ENCODE measurements at places on chromosomes 6 and 20. TPM values are rescaled to one million over a fixed set of nuclear protein-coding genes. Genes with fewer than 3 reads are reported as not detected.
A peak's percentile ranks its signal among the peaks of the same experiment; 100 is the strongest.

- H3K27ac ChIP-seq = no peak overlapping the region
- H3K4me1 ChIP-seq = peaks cover 7% of the 10 kb centered on the region
- H3K4me3 ChIP-seq = no peak overlapping the region
- H3K36me3 ChIP-seq = no peaks in the 10 kb centered on the region
- H3K27me3 ChIP-seq = no peaks in the 10 kb centered on the region
- DNase-seq = peak; percentile 52
Observed at GRCh38 chr6:117605169-117605826, 3.0 kb upstream of the GOPC start.

DNA sequence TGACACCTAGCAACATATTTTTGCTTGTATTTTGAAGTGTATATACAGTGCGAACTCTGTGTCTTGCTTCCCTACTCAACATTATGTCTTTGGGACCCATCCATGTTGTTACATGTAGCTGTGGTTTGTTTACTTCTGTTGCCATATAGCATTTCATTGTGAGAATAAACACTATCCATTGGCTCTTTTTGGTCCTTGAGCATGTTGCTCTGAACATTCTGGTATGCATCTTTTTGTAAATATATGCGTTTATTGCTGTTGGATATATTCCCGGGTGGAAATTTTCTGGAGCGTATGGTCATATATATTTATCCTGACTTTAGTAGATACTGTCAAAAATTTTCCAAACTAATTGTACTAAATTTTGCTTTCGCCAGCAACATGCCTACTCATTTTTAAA lies 222.5 kb upstream of the SPTLC3 start:
- H3K36me3 ChIP-seq = no peaks in the 10 kb centered on the region
- H3K27me3 ChIP-seq = no peaks in the 10 kb centered on the region
- no peak for DNase-seq
- H3K4me1 ChIP-seq = no peaks in the 10 kb centered on the region

GRCh38 chr6:18240230-18240629 lies 24.1 kb downstream of the DEK start:
- no peak overlapping the region for H3K4me3 ChIP-seq
- no peaks in the 10 kb centered on the region for H3K4me1 ChIP-seq
- no peak overlapping the region for H3K27ac ChIP-seq
- DNase-seq = no peak
- no peaks in the 10 kb centered on the region for H3K27me3 ChIP-seq
- no peaks in the 10 kb centered on the region for H3K36me3 ChIP-seq

DNA sequence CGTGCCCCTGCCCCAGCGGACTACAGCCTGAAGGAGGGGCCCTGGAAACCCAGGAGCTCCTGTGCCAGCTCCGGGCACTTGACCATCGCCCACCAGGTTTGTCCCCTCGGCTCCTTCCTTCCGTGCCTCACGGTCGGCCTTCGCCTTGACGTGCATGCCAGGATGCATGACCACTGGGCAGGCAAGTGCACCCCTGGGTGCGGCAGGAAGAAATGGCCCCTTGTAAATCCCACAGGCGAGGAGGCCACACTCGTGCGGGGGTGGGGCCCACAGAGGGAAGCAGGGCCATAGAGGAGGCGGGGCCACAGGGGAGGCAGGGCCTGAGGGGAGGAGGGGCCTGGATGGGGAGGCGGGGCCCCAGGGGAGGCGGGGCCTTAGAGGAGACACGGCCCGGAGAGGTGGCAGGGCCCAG lies 81.7 kb downstream of the YTHDF1 start:
- H3K27ac ChIP-seq = no peak overlapping the region
- H3K36me3 ChIP-seq = no peaks in the 10 kb centered on the region
- no peaks in the 10 kb centered on the region for H3K27me3 ChIP-seq
- no peak overlapping the region for H3K4me3 ChIP-seq

DNA sequence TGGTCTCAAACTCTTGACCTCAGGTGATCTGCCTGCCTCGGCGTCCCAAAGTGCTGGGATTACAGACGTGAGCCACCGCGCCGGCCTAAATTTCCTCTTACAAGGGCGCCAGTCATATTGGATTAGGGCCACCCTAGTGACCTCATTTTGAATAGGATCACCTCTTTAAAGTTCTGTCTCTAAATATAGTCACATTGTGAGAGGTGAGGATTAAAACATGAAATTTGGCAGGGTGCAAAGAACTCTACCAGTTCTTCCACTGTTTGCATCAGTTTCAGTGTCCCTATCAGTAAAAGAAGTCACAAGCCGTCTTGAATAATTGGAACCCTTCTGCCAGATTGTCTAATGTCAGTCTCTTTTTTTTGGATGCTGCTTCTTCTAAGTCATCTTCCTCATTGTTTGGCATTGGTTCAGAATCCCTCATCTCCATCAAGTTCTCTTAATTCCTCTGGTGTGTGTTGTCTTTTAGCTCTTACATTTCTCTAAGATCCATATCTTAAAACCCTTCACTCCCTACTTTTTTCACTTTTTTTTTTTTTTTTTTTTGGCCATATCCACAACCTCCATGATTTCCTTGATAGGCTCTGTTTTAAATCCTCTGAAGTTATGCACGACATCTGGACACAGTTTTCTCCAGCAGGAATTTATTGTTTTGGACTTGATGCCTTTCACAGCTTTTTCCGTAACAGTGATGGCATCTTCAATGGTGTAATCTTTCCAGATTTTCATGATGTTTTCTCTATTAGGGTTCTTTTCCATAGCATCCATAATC lies 56.8 kb downstream of the NCOA3 start:
- H3K4me1 ChIP-seq = no peaks in the 10 kb centered on the region
- no peak for DNase-seq
- no peaks in the 10 kb centered on the region for H3K27me3 ChIP-seq
- no peak overlapping the region for H3K27ac ChIP-seq

GRCh38 chr6:167892835-167893815 lies 66.4 kb downstream of the AFDN start:
- no peaks in the 10 kb centered on the region for H3K36me3 ChIP-seq
- DNase-seq = no peak
- no peak overlapping the region for H3K4me3 ChIP-seq
- peaks cover 6% of the 10 kb centered on the region for H3K4me1 ChIP-seq
- H3K27ac ChIP-seq = no peak overlapping the region

GRCh38 chr6:148225871-148226270 lies 116.8 kb upstream of the SASH1 start:
- no peaks in the 10 kb centered on the region for H3K27me3 ChIP-seq
- no peaks in the 10 kb centered on the region for H3K4me1 ChIP-seq
- no peaks in the 10 kb centered on the region for H3K36me3 ChIP-seq
- DNase-seq = no peak

DNA sequence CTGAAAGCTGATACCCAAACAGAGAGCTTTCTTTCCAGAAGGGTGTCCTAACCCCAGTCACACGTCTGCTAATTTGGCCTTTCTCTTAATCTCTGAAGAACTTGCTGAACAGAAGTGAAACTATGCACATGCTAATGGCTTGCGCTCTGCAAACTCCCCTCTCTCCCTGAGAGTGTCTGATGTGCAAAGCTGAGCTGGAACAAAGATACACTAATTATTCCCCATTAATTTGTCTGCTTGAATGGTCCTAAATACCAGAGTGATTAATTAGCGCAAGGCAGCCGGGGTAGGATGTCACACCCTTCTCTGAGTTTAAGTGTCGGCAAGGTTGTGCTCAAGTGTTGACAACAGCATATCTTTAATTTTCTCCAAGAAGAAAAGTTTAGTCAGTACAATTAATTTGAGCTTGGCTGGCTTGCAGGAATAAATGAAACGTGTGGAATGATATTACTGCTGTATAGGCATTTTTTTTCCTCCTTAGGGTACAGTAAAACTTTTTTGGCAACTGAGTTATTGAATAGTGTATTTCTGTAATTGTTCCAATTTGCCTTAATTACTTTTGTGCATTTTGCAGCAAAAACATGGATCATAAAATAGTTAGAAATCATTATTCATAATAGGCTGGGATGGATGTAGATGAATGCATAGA lies 715.9 kb upstream of the POU3F2 start:
- H3K27me3 ChIP-seq = no peaks in the 10 kb centered on the region
- no peaks in the 10 kb centered on the region for H3K36me3 ChIP-seq
- no peaks in the 10 kb centered on the region for H3K4me1 ChIP-seq

GRCh38 chr6:25868436-25869183 lies 5.4 kb downstream of the SLC17A3 start:
- no peak for DNase-seq
- no peak overlapping the region for H3K4me3 ChIP-seq
- no peaks in the 10 kb centered on the region for H3K4me1 ChIP-seq
- no peak overlapping the region for H3K27ac ChIP-seq
- no peaks in the 10 kb centered on the region for H3K36me3 ChIP-seq

- no peak for DNase-seq
- H3K4me3 ChIP-seq = no peak overlapping the region
- H3K27me3 ChIP-seq = no peaks in the 10 kb centered on the region
- peaks cover 13% of the 10 kb centered on the region for H3K4me1 ChIP-seq
Observed at GRCh38 chr20:36700438-36700837, 45.5 kb downstream of the NDRG3 start.

- no peak for DNase-seq
- no peaks in the 10 kb centered on the region for H3K27me3 ChIP-seq
- no peak overlapping the region for H3K4me3 ChIP-seq
- no peak overlapping the region for H3K27ac ChIP-seq
Observed at GRCh38 chr20:24678351-24679106, 209.1 kb downstream of the SYNDIG1 start.

DNA sequence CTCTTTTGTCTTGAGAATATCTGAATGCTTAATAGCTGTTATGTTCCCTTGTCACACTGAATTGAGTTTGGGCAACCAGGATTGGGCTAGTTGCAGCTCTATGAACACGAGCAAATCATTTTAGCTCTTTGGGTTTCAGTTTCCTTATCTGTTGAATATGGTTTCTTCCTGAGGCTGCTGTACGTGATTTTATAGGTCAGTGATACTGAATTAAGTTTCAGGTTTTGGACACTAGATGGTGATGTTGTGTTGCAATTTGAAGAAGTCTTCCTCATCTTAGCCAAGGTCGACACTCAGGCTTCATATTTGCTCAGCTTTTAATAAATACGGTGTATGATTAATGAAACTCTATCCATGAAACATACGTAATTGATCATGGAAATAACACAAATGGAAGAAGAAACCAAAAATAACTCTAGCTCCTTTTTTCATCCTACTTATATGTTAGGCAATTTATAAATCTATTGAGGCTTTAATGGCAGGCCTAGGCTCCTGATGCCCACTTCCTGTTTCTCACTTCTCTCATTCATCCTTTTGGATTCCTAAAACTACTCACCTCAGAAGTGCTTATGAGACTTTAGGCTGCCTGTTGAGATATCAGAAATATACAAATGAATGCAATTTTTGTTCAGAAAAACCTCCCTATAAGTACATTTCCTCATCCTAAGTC lies 354.1 kb upstream of the MAP3K7 start:
- no peaks in the 10 kb centered on the region for H3K27me3 ChIP-seq
- no peaks in the 10 kb centered on the region for H3K36me3 ChIP-seq
- no peak overlapping the region for H3K4me3 ChIP-seq
- no peak overlapping the region for H3K27ac ChIP-seq
- no peak for DNase-seq

GRCh38 chr20:47551222-47551621 lies 49.5 kb downstream of the NCOA3 start:
- no peaks in the 10 kb centered on the region for H3K27me3 ChIP-seq
- H3K4me3 ChIP-seq = no peak overlapping the region
- H3K27ac ChIP-seq = no peak overlapping the region
- DNase-seq = no peak

DNA sequence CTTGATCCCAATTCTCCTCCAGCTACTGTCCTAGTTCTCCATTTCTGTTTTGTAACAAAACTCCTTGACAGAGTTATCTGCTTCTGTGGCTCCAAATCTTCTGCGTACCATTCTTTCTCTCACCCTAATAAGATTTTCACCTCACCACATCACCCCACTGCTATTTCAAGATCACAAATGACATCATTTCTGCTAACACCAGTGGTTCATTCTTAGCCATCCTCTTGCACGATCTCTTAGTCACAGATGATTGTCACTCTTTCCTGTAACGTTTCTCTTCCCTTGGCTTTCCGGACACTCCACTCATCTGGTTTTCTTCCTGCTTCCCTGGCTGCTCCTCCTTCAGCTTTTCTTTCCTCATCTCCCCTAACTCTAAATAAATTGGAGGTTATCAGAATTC lies 56.8 kb upstream of the FABP7 start:
- H3K36me3 ChIP-seq = no peaks in the 10 kb centered on the region
- no peaks in the 10 kb centered on the region for H3K27me3 ChIP-seq
- no peak for DNase-seq
- no peaks in the 10 kb centered on the region for H3K4me1 ChIP-seq
- H3K27ac ChIP-seq = no peak overlapping the region

DNA sequence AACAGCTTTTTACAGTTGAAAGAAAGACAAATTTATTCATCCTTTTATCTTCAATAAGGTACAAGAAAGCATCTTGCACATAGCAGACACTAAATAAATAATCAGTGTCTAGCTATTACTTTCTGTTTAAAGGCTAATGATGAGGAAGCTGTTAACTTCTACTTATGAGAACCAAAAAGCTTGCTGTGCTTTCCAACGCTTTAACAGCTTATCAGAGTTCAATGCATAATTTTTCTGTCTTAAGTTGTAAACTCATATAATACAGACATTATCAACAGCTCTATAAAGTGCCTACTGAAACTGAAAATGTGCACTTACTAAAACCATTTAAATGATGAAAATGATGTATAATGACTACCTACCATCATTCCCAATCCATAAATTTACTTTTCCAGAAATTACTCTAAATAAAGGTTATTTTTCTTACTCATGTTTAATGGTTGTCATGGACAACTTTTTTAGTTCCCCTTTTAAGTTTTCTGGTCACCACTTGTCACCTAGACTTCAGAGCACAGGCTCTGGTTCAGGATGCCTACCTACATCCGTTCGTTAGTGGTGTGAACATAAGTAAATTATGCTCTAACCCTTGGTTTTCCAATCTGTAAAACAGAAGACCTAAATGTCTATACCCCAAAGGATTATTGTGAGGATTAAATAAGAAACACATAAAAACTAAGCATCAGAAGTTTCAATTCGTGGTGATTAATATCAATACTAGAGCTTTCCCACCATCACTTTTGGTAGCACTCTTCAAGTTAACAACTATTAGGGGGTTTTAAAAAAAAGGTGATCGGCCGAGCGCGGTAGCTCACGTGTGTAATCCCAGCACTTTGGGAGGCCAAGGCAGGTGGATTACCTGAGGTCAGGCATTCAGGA lies 8.0 kb downstream of the PNISR start:
- H3K27ac ChIP-seq = no peak overlapping the region
- no peaks in the 10 kb centered on the region for H3K36me3 ChIP-seq
- DNase-seq = no peak
- H3K4me3 ChIP-seq = no peak overlapping the region
- H3K4me1 ChIP-seq = peaks cover 4% of the 10 kb centered on the region

GRCh38 chr6:41037107-41037900 lies 1.7 kb downstream of the UNC5CL start:
- no peaks in the 10 kb centered on the region for H3K4me1 ChIP-seq
- no peak overlapping the region for H3K27ac ChIP-seq
- H3K4me3 ChIP-seq = no peak overlapping the region
- H3K27me3 ChIP-seq = no peaks in the 10 kb centered on the region

- no peak for DNase-seq
- H3K36me3 ChIP-seq = no peaks in the 10 kb centered on the region
- H3K4me1 ChIP-seq = no peaks in the 10 kb centered on the region
- H3K27ac ChIP-seq = no peak overlapping the region
- H3K27me3 ChIP-seq = no peaks in the 10 kb centered on the region
- no peak overlapping the region for H3K4me3 ChIP-seq
Observed at GRCh38 chr6:124872361-124873065, 89.7 kb upstream of the RNF217 start.

NOX3 gene
- not detected for total RNA-seq

ZNF165 gene
- 9.2 TPM for total RNA-seq

TMEM181 gene
- 81.0 TPM for total RNA-seq

CST9 gene
- not detected for total RNA-seq

EDN3 gene
- 2.9 TPM for total RNA-seq

ECI2 gene
- 52.3 TPM for total RNA-seq

CENPQ gene
- total RNA-seq = 3.8 TPM

TASP1 gene
- 13.1 TPM for total RNA-seq

GABRR1 gene
- total RNA-seq = 3.0 TPM

VWA7 gene
- total RNA-seq = 6.3 TPM
